ENCODE measurements at places on chromosomes 2 and 18.

DNA sequence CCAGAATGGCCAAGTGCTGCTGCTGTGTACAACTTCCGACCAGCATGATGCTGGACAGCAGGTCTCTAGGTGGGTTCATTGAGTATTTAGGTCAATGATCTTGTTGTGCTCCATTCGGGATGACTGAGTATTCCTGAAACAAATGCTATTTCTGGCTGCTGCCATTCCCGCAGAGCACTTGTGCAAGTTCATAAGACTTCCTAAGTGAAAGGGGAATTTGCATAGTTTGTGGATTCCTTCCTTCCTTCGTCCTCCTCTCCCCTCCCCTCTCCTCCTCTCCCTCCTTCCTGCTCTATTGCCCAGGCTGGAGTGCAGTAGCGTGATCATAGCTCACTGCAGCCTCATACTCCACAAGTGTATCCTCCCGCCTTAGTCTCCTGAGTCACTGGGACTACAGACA lies 40.4 kb downstream of the LDLRAD4 start:
- DNase-seq = no peak

- DNase-seq = no peak
Observed at GRCh38 chr2:96409081-96409819, 73.7 kb downstream of the NCAPH start.

- peak; percentile 49 for DNase-seq
Observed at GRCh38 chr18:58042826-58043490, 1.1 kb upstream of the NEDD4L start.

DNA sequence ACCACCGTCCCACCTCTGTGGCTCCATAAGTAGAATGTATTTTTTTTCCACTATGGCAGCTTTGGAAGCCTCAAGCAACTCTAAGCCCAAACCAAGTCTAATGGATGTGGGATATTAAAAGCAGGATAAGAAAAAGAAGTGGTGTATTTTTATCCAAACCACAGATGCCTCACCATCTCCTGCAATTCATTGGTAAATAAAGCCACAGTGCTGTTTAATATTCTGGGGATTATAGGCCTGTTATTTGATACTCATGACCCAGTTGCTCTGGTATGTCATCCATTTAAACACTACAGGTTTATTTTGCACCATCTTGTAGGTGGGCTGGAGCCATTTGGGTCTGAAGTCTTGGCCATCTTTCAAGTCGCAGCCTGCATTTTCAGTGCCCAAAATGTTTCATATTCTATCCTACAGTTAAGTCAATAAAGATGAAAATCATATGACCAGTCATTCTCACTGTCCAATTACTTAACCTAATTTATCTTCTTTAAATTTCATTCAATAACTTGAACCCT lies 279.5 kb upstream of the EPHA4 start:
- DNase-seq = no peak

- no peak for DNase-seq
Observed at GRCh38 chr2:136310797-136311603, 193.1 kb upstream of the CXCR4 start.

GRCh38 chr2:132953771-132954170 lies 283.8 kb upstream of the LYPD1 start:
- DNase-seq = no peak

- no peak for DNase-seq
Observed at GRCh38 chr18:23977719-23978483, 36.7 kb upstream of the TTC39C start.

- no peak for DNase-seq
Observed at GRCh38 chr2:180657054-180657453, 323.4 kb upstream of the UBE2E3 start.

GRCh38 chr2:215845839-215846586 lies 167.3 kb downstream of the MREG start:
- no peak for DNase-seq

- peak; percentile 62 for DNase-seq
Observed at GRCh38 chr18:23196119-23197007, 61.1 kb downstream of the CABLES1 start.

Data from GM23338 (cell line).